ENCODE measurements at places on chromosomes 6 and 20.

DNA sequence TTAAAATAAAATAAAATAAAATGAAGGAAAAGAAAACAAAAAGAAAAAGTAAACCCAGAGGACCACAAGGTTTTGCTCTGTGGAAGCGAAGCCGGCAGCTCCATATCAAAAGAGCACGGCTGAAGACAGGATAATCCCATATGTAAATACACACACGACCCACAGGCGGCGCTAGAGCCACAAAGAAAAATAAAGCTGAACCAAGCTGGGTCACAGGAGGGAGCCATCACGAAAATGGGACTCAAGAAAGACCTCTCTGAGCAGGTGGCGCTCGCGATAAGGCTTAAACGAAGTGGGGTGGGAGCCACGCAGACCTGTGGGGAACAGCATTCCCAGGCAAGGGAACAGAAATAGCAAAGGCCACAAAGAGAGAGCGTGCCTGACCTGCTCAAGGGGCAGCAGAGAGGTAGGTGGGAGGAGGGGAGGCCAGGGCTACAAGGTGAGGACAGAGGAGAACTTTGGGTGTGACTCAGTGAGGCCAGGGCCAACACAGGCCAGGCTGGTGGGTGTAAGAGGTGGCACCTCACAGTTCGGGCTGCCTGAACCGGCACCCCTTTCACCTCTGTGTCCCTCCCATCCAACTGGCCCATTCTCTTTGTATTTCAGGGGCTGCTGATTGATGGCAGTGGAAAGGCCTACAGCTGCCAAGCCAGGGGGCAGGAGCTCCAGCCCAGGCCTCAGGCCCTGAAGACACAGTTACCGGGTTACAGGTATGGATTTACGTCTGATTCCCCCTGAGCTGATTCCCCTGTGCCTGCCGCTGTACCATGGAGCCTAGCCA is 26.0 kb downstream of the PTGIS start:
- DNase-seq = peak; percentile 70

GRCh38 chr6:109239160-109239559 is 143.1 kb downstream of the CD164 start:
- DNase-seq = no peak

GRCh38 chr6:141990840-141991239 is 141.9 kb upstream of the GJE1 start:
- DNase-seq = no peak

DNA sequence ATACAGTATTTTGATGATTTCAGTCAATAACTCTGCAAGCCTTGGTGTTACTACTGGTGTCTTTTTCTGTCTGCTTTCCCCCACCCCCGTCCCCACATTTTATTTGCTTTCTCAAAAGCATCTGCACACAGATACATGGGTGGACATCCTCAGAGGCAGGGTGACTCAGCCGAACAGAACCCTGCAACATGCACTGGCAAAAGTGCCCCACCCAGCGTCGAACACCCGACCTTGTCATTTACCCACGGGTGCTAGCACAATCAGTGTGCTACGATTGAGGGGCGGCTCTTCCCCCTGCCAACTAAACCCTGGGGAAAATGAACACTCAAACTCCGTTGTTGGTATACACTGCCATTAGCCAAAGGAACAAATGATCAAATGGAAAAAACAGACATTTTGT is 115.9 kb upstream of the NAA20 start:
- no peak for DNase-seq

DNA sequence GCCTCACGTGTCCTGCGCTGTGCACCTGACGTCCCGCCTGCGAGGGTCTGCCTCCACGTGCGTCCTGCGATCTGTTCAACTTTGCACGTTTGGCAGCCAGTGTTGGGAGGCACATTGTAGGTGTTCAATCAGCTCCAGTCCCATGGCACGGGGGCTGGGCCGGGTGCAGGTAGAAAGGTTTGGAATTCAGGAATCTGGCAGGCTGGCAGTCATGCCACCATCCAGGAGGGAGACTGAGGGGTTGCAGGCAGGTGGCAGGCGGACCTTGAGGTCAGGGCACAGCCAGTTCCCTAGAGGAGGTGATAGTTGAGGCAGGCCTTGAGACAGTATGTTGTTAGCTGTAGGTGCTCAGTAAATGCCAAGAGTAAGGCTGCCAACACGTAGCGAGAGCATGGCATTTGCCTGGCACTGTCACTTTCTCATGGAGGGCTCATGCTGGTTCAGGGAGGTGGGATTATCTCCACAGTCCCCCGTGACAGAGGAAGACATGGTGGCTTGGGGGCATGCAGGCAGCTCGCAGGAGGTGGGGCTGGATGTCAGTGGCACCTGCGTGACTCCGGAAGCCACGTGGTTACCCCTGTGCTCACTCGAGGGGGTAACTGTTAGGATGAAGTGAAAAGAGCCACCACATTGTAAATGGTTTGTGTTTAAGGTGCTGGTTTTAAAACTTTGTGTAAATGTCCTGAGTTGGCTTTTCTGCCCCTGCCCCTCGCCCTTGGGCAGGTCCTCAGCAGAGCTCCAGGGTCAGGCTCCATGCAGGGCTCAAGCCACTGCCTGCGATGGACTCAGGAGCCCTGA is 111.8 kb upstream of the FRMD1 start:
- no peak for DNase-seq

DNA sequence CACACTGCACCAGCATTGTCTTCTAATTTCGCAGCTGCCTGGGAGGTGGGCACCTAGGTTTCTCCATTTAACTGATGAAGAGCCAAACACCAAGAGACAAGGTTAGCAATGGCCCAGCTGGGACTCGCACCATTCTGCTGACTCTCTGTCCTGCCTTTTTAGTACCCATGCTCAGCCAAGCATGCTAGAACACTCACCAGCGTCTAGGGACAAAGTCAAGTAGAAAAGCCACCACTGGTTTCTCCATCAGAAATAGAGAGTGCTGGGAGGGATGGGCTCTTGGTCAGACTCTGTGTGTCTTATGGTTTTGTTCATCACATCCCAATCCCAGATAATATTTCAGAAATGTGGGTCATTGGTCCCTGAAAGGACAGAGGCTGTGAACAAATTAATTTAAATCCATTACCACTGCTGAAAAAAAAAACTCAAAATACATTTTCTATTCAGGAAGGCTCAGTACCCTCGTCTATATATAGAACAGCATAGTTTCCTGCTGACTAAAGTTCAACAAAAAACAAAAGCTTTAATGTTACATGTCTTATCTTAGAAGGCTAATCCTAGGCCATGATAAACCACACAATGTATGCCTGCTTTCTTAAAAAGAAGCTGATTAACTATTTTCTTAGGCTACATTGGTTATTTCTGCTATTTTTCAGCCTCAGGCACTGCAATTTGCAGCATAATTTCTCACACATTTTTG is 111.0 kb downstream of the TBC1D7 start:
- DNase-seq = peak; percentile 27

DNA sequence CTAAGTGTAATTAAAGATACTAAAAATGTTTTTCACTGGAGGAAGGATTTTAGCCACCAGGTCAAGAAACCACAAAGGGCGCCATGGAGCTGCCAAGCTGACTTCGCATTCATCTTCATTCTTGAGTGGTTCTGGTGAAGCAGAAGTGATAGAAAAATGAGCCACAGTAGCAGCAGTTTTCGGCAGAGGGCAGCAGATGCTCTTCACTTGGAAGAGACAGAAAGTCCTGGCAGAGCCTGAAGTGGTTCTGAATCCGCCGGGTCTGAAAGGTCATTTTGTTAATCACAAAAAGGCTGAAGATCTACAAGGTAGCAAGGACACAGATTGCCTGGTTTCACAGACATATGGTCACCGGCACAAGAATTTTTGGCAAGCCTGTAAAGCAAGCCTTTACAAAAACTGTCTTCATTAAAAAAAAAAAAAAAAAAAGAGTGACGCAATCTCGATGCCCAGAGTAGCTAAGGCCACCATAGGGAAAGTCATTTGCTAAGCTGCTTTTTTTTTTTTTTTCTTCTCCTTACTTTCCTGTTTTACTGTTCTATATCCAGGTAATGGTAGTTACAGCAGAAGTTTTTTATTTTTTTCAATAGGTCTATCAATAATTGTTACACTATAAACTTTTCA is 345.1 kb upstream of the AGPAT4 start:
- peak; percentile 79 for DNase-seq

DNA sequence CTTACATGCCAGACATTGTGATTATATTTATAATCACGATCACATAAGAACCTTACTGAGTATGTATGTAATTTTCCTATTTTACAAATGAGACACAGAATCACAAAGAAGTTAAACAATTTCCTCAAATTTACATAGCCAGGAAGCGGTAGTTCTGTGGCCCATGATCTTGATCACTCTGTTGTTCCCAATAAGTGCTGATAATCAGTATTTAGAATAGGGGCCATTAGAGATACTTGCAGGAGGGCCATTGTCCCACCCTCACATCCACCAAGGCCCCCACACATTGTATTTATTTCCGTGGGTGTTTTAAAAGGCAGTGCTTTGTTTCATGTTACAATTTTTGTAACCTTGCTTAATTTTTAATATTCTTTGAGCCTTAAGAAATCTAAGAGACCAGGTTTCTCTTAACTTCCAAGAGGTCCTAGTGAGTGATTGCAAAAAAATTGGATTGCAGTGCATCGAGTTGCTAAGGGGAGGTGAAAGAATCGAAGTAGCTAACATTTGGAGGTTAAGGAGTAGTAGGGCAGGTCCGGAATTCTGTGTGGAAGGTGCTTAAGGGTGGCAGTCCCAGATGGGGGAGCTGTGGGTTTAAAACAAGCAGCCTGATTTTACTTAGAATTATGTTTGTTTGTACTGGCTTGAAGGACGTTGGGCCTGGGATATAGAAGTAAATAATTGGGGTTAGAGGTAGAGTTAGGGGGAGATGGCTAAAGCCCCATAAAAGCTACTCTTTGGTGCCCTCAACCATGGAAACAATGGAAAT is 339.4 kb downstream of the CDKAL1 start:
- DNase-seq = peak; percentile 31

DNA sequence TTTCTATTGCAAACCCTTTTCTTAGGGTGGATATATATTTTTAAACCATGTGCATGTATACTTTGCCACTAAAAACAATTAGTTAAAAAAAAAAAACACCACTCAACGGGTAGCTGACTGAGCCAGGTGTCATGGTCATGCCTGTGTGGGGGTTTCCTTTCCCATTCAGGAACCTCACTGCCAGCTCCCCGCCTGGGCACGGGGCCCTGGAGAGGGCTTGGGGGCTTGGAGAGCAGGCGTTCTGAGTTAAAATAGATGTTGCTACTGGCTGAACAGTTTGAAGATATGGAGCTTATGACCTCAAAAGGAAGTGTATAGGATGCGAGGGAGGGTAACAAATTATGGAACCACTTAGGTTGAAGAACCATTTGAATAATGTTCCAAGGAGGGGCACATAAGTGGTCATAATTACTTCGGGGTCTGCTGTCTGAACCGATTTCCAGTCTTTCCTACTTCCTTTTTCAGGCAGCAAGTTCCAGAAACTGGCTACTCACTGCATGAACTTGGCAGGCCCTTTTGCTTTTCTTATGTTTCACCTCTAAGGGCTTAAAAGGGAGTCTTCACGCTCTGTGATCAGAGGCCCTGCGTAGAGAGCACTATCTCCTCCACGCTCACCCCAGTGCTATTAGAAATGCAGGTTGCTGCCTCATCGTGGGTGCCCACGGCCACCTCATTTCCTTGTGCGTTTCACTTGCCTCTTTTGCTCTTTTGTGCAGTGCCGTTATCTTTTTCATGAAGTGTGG is 9.9 kb downstream of the STX16 start:
- no peak for DNase-seq

DNA sequence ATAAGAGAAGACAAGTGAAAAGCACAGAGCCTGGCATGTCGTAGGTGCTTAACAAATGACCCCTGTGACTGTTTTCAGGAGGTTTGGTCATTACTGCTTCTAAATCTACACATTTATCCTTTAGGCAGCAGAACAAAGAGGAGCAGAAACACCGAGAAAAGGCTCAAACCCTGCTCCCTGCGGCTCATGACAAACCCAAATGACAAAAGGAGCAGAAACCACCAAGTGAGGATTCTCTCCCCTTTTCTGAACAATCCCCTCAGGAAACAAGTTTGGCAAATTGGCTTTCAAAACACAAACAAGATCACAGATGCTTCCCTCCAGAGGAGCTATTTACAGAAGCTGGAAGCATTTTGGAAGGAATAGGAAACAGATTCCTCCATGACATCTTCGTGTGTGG is 15.8 kb upstream of the SIRPG start:
- no peak for DNase-seq

- DNase-seq = peak; percentile 4
These were observed 165.8 kb upstream of the SYNDIG1 start for GRCh38 chr20:24303393-24304170.

DNA sequence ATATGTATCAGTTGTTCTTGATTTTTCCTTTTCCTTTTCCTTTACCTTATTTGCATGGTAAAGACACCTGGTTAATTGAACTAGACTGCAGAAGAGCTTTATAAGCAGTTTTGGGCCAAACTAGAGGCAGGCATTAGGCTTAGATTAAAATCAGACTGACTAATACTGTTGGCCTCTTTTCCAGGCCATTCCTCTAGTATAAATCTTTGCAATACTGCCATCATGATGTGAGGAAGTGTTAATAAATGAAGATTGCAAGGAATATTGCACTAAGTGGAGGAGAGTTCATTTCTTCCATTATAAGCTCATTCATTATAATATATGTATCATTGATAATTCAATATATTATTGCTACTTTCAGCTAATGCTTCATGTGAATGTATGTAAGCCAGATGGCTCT is 163.8 kb downstream of the MMUT start:
- DNase-seq = no peak

DNA sequence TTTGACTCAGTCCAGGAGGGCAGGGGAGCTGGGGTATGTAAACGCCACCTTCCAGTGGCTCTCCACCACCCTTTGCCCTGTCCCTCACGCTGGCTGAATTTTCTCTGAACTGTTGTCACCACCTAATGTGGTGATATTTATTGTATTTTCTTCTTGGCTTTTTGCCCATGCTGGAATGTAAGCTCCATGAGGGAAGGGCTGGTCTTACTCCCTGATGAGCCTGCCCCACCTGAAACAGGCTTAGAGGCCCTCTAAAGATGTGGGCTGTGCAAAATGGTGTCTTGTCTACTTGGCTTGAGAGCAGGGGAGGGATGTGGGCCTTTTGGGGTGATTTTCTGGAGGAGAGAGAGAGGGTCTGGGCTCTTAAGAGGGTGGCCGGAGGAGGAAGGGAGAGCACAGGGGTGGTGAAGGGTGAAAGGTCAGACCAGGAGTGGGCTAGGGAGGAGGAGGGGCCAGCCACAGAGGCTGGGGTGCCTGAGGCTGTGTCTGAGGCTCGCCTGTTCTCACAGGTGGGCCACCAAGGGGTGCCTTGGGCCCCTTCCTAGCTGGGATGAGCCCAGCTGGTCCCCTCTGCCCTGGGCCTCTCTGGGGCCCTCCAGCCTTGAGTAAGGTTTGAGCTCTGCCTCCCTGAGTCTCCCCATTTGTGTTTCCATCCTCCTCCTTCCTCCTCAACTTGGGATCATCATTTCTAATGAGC is 37.3 kb downstream of the SPDEF start:
- DNase-seq = no peak

GRCh38 chr20:50193199-50193835 is 2.7 kb downstream of the CEBPB start:
- DNase-seq = no peak

GRCh38 chr6:143755301-143755744 is 77.6 kb downstream of the PHACTR2 start:
- DNase-seq = no peak

DNA sequence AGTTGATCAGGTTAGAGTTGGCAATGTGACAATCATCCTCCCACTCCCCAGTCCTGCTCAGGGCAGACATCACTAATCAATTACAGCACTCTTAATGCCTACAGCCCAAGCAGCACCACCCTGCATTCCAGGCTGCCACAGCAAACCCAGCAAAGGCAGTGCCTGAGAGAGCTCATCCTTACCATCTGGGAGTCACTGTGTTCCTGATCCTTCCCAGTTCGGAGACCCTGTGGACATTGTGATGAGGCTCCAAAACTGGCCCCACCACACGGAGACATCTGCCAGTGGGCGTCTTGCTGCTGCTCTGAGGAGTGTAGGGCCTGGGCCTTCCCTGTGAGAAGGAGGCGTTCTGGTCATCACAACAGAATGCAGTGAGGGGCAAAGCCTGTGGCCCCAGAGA is 216.5 kb upstream of the CST7 start:
- DNase-seq = no peak
